ENCODE measurements at places on chromosomes 11 and 22. TPM values are rescaled to one million over a fixed set of nuclear protein-coding genes. Genes with fewer than 3 reads are reported as not detected.

- DNase-seq, result peak; percentile 47
These were observed at the start of gene BARX2 for GRCh38 chr11:129375751-129376657. BARX2 (plus strand) TSS chr11:129375848; CDS start chr11:129376036, 188 bp downstream.

- DNase-seq, result no peak
These were observed 341.6 kb downstream of the CTTN start for GRCh38 chr11:70739811-70740487.

- no peak for DNase-seq
These were observed 32.7 kb upstream of the PACSIN2 start for GRCh38 chr22:43047605-43048004.

DNA sequence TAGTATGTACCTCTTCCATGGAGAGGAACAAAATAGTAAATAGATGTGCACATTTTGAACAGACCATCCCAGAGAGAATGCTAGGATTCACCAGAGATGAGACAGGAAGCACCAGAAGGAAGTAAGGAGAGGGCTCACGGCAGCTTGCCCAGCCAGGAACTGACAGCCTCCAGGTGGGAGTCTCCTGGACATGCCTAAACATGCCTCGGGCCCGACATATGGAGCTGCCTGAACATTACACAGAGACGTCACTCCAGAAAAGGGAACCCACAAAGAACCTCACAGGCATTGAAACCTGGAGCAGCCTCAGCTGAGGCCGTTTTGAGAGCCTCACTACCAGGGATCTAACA, 67.4 kb downstream of the BRD1 start:
- DNase-seq, result no peak

- DNase-seq, result no peak
These were observed 46.0 kb downstream of the CNTN5 start for GRCh38 chr11:99066618-99067317.

GRCh38 chr22:17581056-17581455, 17.8 kb downstream of the SLC25A18 start:
- DNase-seq, result no peak

MUC5AC gene
- total RNA-seq, result not detected

AGBL2 gene
- total RNA-seq, result 0.86 TPM
